ENCODE measurements at places on chromosomes 4 and X.

- DNase-seq: no peak
Measured at GRCh38 chr4:15525080-15525479, 55.4 kb downstream of the CC2D2A start.

- DNase-seq: no peak
Measured at GRCh38 chrX:19552793-19553192, 37.5 kb upstream of the MAP3K15 start.

DNA sequence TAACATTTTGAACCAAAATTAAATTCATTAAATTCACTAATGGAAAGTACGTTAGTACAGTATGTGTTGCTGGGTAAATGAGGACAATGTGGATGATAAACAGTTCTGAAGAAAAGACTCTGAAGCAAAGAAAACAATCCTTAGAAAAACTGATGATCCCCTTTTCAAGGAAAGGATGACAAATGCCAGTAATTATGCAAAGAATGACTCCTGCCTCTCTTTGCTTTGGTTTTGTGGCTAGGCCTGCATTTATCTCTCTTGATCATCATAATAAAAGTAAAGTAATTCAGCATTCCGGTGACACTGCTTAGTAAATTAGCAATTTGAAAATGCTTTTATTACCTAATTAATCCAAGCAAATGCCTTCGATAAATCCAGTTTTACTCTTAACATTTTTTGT is 652.2 kb upstream of the DIPK2B start:
- no peak for DNase-seq

GRCh38 chr4:40395908-40396793 is 61.0 kb downstream of the CHRNA9 start:
- no peak for DNase-seq

GRCh38 chr4:1226598-1226997 is 22.3 kb downstream of the CTBP1 start:
- no peak for DNase-seq

GRCh38 chr4:18422685-18423084 is 401.1 kb upstream of the LCORL start:
- DNase-seq: no peak

- DNase-seq: no peak
Measured at GRCh38 chr4:87151730-87152129, 68.7 kb downstream of the KLHL8 start.

DNA sequence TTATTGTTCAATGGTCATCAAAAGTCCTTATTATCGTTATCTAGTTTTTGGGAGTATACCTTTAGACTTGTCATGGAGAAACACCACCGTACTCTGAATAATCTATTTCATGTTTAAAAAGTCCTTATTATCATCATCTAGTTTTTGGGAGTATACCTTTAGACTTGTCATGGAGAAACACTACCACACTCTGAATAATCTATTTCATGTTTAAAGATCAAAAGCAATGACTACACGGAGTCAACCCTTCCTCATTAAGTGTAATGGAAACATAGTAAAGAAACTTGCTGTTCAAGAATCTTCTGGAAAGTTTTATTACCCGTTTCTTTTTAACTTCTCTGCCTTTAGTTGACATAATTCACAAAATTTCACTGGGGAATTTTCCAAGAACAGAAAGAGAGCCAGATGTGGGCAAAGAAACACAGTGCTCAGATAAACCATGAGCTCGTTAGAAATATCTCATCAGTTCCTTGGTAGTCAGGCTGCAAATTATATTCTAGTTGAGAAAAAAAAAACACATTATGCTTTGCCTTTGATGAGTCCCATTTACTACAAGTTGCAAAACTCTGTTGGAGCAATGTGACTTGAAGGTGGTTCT is 158.8 kb downstream of the AFAP1 start:
- DNase-seq: no peak

DNA sequence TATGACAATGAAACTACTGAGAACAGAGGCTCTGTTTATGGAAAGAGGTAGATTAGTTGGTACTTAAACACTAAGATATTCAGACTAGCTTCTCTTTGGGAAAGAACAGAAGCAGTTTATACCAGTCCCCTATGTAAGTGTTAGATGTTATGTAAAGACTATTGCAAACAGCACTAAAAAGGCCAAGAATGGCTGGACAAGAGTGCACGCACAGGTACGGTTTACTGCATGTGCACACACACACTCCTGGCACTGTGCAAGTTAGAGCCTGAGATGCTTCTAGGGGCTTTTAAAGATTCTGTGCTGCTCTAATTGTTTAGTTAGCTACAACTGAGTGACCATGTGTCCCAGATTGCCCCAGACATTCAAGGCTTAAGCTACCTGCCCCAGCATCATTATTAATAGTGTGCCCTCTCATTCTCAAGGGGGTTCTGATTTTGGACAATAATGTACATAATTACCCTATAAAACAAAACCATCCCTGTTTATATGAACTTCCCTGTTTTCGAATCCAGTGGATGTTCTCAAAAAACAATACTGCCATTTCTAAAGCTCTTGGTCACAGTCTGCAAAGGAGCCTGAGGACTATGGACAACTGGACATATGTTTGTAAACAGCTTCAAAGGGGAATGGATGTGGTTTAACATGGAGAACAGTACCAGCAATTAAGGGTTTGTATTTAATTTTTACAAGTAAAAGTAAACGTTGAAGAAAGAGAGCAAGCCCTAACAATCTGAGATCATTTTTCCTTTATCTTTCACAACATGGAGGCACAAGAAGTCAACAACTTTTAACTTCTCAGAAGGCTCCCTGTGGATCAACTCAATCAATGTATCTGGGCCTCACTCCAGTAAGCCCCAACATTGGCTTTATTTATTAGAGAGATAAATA is 2.0 kb downstream of the SETD7 start:
- peak; percentile 57 for DNase-seq

All from globus pallidus (tissue), 1 donor.